ENCODE measurements at places on chromosomes 3 and 15.

DNA sequence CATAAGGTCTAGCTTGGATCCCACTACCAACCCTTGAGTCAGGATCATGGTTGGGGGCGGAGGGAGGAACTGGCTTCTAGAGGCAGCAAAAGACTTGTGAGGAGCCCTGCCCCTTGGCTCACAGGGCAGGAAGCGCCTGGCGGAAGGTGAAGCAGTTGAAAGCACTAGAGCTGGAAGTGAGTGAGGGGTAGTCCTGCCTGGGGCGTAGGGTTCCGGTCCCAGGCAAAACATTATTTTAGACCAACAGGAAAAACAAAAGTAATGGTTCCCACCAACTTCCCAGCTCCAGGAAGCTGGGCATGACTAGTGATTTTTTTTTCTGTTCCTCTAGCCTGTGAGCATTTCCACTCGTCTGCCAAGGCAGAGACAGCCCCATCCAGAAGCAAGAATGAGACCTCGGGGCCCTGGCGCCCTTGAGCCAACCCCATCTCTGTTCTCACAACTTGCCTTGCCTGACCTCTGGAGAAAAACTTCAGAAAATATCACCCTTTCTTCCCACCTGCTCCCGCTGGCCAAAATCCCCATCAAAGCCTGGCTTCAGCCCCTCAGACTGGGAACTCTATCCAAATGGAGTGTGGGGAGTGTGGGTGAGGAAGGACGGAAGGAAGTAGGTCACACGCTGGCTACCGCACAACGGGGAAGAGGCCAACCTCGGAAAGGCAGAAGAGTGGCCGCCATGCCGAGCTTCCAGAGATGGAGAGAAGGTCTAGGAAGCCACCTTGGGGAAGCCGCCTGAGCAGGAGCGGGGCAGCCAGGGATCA, 57.5 kb downstream of the RBPMS2 start:
- DNase-seq: no peak

DNA sequence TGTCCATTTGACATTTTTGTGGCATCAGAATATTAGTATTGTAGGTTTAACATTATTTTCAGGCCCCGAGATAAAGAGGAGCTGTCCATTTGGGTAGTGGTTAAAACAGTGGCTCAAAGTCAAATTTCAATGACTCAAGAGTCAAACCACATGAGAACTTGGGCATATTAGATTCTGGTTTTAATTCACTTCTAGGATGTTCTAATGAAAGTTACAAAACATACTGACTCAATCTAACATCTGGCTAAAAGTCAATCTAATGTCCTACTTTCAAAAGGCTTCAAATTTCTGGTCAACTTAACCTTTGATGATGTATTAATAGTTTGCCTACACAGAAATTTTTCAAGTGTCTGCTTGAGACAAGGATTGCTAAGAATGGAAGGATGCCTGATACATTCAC, 112.4 kb downstream of the ABI3BP start:
- no peak for DNase-seq

DNA sequence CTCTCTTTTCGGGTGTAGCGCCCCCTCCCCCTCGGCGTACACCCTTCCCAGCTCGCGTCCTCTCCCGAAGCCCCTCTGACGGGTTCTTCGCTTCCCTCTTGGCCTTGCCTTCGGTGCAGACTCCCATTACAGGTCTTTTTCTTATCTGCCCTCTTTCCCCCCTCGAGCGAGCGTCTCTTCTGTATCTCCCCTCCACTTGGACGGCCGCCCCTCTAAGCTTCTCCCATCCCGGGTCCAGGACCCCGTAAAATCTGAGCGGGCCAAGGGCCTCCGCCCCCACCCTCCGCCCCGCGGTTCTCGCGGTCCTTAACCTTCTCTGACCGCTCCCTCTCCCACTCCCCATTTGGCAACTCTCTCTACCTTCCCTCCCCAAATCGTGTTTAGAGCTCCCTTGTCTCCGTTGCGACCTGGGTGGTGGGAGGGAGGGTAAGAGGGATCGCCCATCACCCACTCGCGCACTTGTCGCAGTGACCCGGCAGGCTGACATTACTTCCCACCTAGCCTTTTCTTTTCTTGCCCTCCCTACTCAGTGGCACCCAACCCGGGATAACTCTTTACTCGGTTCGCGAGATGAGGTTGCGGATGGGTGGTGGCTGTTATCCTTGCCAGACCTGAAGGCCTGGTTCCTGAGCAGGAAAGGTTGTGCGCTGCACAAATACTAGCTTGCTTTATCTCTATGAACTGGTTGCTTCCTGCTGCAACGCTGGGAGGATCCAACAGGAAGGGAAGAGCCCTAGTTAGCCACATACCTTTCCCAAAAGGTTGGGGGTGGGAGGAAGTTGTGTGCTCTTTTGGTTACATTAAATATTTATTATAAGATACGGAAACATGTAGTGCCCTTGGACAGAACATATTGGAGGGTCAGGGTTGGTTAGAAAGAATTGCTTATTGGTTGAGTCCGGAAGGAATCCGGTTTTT, 922 bp downstream of the RAB11A start:
- DNase-seq: peak; percentile 46

DNA sequence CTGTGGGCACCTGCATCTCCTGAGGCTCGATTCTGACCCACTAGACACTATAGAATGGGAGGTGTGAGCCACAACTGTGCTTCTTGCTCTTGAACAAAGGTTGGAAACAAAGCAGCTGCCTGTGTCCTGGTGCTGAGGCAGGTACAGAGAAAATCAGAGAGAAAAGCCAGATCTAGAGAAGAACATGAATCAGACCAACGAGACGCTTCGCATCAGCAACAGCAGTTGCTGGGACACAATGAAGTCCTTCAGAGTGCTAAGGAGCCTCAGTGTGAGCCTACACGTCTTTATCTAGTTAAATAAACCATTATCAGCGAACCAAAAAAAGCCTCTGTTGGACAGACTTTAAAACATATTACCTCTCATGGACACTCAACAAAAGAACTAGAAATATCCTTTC, 86.3 kb upstream of the MEX3B start:
- no peak for DNase-seq

DNA sequence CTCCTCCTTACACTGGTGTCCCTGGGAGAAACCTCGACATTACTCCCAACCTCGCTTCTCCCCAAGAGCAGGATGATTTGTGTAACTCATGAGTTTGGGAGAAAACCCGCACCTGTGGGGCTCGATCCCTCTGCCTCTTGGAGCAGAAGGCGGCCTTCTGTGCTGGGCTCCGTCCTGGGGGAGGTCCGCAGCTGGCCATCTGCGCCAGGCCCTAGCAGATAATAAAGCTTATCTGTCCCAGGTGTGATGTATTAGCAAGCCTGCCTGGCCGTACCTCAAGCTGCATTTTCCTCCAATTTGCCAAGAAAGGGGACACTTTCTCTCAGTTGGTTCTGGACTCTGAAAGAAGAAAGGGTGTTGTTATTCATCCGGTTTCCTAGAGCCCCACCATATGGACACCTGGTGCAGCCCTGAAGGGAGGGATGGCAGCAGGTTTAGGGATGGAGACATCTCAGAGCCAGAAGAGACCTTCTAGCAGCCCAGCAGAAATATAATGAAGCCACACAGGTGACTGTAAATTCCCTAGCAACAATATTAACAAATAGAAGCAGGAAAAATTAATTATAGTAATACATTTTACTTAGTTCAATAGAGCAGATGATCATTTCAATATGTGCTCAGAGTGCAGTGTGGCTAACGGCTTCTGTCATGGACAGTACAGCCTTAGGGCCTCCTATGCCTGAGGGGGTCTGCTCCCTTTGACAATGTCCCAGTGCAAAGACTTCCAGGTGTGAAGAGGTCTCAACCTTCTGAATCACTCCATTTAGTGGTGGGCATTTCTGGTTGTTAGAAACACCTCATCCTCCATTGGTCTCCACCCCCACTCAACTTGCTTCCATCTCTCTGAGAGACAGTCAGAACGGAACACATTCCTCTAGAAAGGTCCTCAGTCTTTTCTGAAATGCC, 94.8 kb downstream of the CPN2 start:
- no peak for DNase-seq

DNA sequence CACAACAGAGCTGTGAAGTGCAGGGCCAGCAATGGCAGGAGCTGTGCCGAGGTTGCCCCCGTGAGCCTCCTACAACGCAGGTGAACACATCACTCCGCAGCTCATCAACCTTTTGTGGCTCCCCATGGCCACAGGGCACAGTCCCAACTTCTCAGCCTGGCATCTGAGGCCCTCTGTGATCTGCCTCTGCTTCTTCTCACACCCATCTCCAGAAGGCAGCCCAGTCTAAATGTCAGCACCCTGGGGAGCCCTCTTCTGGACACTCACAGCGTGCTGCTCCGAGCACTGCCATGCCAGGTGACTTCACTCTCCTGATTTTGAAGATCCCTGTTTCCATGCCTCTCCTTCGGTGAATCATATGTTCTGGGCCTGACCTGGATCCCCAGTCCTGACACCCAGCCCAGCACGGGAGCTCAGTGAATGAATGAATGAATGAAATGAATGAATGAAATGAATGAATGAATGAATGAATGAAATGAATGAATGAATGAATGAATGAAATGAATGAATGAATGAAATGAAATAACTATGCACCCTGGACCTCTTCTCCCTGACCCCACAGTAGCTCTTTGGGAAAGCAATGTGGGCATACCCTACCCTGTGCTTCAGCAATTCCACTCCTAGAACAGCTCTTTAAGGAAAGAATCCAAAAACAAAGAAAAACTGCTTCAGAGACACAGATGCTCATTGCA, 17.9 kb upstream of the SKIC8 start:
- peak; percentile 13 for DNase-seq

DNA sequence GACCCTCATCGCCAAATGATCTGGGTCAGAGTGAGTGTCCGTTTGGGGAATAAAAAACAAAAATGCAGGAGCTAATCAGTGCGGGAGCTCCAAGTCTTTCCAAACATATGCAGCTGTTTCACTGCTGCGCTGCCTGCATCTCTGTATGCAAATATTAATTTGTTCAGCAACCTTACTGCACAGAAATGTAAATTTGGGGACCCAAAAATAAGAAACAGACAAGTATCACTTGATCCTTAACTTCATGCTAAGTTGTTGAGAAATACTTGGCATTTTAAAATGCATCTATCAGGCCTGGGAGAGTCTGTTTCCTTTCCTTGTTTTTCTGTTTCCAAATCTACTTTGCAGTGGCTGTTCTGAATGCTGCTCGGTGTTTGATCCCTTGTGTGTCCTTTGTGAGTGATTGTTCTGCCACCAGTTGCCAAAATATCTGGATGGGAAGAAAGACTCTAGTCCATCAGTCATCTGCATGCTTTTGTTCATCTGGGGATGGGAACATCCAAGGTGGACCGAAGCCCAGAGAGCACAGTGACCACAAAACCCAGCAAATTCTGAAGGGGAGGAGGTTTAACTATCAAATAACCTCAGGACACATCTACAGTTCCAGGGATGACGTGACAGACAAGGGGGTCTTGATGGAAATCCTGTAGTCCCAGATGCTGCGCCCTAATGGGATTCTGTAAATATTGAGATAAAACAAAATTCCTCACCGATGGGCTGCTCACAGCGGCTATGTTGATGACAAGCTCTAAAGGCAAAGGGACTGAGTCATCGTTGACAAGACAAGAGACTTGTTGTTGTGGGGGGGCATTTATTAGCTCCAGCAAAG, 199.5 kb upstream of the WNT5A start:
- DNase-seq: no peak

DNA sequence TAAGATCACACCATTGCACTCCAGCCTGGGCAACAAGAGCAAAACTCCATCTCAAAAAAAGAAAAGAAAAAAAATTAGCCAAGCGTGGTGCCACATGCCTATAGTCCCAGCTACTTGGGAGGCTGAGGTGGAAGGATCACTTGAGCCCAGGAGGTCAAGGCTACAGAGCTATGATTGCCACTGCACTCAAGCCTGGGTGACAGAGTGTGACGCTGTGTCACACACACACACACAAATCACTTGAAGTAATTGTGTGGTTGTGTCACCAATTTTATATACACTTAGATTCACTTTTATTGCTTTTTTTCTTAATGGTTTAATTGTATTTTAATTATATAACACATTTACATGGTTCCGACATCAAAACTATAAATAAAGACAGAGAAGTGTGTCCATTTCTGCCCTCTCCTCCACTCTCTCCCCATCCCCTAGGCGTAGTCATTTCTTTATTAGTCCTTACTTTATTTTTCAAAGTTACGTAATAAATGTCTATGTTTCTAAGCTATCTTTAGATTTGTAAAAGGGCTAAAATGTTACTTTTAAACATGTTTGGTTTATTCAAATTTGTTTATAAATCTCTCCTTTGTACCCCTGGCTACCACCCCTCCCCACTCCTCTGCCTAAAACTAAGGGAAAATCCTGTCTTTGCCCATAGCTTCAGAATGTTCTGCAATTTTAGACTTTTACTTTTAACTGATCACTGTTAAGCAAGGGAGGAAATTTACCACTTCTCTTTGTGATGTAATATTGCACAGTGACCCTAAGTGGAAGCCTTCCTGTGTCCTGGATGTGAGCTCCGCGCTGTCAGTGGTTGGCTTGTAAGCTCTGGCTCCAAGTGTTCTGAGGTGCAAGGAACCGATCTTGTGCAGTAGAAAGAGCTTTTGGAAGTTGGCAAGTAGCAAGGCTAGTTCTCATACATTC, 10.8 kb upstream of the VILL start:
- DNase-seq: no peak

- DNase-seq: no peak
Observed at GRCh38 chr3:187024536-187025226, 94.4 kb downstream of the ST6GAL1 start.

DNA sequence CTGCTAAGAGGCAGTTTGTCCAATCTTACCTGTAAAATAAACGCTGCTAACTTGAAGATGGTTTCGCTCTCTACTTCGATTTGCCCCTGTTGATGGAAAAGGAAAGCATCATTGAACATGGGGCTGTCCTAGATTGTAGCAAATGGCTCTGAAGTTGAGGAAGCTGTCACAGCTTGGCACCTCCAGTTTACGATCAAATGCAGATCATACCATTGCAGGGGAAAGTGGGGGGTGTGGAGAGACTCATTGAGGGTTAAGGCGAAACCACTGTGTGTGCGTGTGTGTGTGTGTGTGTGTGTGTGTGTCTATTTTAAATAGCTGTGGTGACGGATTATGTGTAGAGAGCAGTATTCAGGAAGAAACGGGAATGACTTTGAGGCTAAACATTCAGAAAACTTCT, 127.6 kb upstream of the LMOD3 start:
- DNase-seq: peak; percentile 88

- no peak for DNase-seq
Observed at GRCh38 chr3:53773021-53773436, 73.2 kb downstream of the CHDH start.

GRCh38 chr3:48984663-48985062, 5.4 kb upstream of the P4HTM start:
- no peak for DNase-seq

Data from Caki2 (cell line).